Activated CD8-positive, alpha-beta T cell treated with anti-CD3 and anti-CD28 coated beads for 36 hours (primary cell): ENCODE measurements at places on chromosomes 11 and 22. TPM values are rescaled to one million over a fixed set of nuclear protein-coding genes. Genes with fewer than 3 reads are reported as not detected.

GRCh38 chr22:25829237-25829636, 87.2 kb downstream of the MYO18B start:
- H3K36me3 ChIP-seq: no peaks in the 10 kb centered on the region
- no peaks in the 10 kb centered on the region for H3K4me1 ChIP-seq
- no peak overlapping the region for H3K27ac ChIP-seq
- H3K4me3 ChIP-seq: no peak overlapping the region
- DNase-seq: no peak
- no peaks in the 10 kb centered on the region for H3K27me3 ChIP-seq

GRCh38 chr11:64060861-64061444, 25.2 kb downstream of the FLRT1 start:
- peaks cover 8% of the 10 kb centered on the region for H3K27me3 ChIP-seq
- H3K4me1 ChIP-seq: peaks cover 8% of the 10 kb centered on the region
- no peak overlapping the region for H3K27ac ChIP-seq
- peak; percentile 67 for DNase-seq

- H3K27ac ChIP-seq: no peak overlapping the region
- DNase-seq: no peak
- no peak overlapping the region for H3K4me3 ChIP-seq
- H3K4me1 ChIP-seq: no peaks in the 10 kb centered on the region
Observed at GRCh38 chr11:126090452-126090851, 27.8 kb upstream of the CDON start.

- no peak overlapping the region for H3K27ac ChIP-seq
- no peaks in the 10 kb centered on the region for H3K27me3 ChIP-seq
- H3K36me3 ChIP-seq: no peaks in the 10 kb centered on the region
- H3K4me3 ChIP-seq: no peak overlapping the region
Observed at GRCh38 chr11:16097543-16097942, 258.8 kb downstream of the SOX6 start.

DNA sequence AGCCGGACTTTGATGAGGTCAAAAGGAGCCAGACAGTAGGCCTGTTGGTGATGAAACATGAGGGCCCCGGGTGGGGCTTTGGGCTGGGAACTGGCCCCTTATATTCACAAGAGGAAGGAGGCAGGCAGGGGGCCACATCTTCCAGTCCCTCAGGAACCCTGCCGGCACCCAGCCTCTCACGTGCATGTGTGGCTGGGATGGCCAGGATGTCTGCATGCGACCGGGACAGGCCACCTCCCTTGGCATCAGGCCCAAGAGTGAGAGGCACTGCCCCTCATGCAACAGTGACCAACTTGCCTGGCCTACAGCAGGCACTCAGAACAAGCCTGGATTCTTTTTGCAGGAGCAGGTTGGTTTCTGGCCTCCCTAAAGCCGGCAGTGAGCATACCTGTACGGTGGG, 5.4 kb downstream of the SLC25A45 start:
- no peak overlapping the region for H3K27ac ChIP-seq
- peaks cover 6% of the 10 kb centered on the region for H3K4me1 ChIP-seq
- no peak overlapping the region for H3K4me3 ChIP-seq
- no peak for DNase-seq
- H3K36me3 ChIP-seq: no peaks in the 10 kb centered on the region

- H3K4me3 ChIP-seq: no peak overlapping the region
- H3K27ac ChIP-seq: no peak overlapping the region
- no peaks in the 10 kb centered on the region for H3K27me3 ChIP-seq
- DNase-seq: no peak
- H3K4me1 ChIP-seq: peaks cover 36% of the 10 kb centered on the region
- no peaks in the 10 kb centered on the region for H3K36me3 ChIP-seq
Observed at GRCh38 chr11:67644042-67644441, 4.5 kb upstream of the TBX10 start.

Gene ROM1
- total RNA-seq: 0.79 TPM
